ENCODE measurements at places on chromosomes 12 and 14.

- no peak for DNase-seq
Observed at GRCh38 chr14:77309131-77309530, 11.6 kb downstream of the POMT2 start.

- no peak for DNase-seq
Observed at GRCh38 chr12:124809878-124810277, 53.8 kb downstream of the SCARB1 start.

DNA sequence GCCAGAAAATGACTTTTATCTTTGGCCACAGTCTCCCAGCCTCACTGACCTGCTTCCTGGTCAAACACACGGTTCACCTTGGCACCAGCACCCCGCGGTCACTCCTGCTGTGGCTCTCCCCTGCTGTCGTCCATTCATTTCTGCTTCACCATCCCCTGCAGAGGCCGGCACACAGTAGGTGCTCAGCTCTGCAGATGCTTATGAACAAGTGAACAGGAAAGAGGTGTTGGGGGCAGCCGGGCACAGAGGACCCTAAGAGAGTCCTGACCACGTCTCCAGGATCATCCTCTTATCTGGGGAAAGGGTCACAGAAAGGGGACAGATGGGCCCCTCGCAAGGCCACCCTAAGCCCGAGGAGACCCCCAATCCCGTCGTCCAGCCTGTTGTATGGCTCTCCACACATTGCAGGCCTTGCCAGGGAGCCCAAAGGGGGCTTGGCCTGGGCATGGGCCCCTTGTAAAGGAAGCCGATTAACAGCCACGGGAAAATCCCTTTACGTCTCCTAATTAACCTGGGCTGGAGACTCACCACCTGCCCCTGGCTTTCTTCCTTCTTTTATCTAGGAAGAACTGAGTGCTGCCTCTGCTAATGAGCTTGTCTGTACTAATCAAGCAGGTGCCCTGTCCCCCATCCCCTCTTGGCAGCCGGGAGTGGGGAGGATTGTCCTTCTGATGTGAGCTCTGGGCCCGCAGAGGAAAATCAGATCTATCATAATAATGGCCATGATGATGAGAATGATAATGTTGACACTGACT is 119.2 kb downstream of the AACS start:
- no peak for DNase-seq

DNA sequence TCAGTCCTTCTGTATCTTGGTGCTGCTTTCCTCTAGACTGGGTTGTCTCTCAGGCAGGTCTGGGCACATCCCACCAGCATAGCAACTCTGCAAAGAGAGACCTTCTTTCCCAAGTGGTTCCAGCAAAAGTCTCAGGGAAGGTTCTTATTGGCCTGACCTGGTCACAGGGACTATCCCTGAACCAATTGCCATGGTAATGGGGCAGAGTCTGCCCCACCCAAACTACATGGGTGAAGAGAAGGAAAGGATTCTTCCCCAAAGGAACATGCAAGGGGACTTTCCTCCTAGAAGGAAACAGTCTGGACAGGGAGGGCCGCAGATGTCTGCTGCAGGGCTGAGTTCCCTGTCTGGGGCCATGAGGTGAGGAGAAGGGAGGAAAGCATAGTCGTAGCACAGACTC is 122.2 kb upstream of the NCOR2 start:
- no peak for DNase-seq

GRCh38 chr12:107845980-107846659 is 71.6 kb downstream of the ASCL4 start:
- DNase-seq, result no peak

- no peak for DNase-seq
Observed at GRCh38 chr14:64841121-64841651, 38.5 kb downstream of the SPTB start.

GRCh38 chr12:104521731-104522130 is 65.0 kb downstream of the CHST11 start:
- no peak for DNase-seq

DNA sequence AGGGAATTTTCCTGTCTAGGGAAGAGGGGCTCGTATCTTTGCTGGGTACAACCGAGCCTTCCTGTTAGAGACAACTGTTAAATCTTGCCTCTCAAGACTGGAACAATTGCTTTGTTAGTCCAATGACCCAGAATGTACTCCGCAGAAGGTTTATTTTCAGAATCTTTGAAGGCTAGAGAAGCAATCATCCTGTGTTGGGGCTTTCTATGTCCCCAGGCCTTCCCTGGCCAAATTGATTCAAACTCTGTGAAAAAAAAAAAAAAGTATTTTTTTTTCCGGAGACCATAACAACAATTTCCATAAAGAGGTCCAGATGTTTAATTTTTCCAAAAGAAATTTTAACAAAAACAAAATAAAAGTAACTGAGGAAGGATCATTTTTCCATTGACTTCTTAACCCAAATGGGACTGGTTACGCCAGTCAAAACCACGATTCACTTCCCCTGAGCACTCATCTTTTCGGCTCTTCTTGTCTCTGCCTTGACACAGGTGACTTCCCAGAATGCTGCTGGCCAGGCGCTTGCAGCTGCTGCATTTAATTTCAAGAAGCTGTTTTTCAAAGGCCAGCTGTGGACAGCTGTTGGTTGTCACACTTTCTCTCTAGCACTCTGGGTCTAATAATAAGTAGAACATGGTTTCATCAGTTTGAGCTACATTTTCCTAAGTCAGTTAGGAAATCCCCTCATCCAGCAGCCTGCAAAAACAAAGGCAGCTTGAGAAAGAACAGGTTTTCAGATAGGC is 81.6 kb upstream of the MANSC4 start:
- DNase-seq, result no peak

GRCh38 chr12:2277492-2278155 is 224.8 kb downstream of the CACNA1C start:
- DNase-seq, result no peak

DNA sequence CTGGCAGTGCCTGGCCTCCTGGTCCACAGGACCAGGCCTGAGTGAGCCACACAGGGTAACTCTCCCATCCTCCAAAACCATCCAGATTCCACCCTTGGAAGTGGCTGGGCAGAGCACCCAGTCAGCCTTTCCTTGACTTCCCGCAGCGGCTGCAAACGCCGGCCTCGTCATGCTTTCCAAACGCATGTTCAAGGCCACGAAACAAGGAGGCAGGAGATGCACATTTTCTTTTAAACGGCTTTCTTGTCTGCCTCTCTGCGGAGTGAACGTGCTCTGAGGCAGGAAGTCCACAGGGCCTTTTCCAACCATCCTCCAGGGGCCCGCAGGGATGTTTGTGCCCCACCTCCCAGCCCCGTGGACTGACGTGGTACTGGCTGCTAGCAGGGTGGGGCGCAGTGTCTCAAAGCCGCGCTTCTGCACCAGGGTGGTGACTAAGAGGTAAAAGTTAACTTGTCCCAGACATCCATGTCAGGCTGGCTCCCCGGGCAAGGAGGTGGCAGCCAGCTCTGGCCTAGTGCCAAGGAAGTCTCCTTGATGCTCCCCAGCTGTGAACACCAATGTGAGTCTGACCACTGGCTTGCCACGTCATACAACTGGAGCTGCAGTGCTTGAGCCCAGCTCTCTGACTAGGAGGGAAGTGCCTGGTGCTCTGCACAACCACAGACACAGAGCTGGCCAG is 45.0 kb downstream of the KCNA5 start:
- DNase-seq, result no peak

GRCh38 chr12:53483225-53483978 is 15.9 kb downstream of the MAP3K12 start:
- no peak for DNase-seq

DNA sequence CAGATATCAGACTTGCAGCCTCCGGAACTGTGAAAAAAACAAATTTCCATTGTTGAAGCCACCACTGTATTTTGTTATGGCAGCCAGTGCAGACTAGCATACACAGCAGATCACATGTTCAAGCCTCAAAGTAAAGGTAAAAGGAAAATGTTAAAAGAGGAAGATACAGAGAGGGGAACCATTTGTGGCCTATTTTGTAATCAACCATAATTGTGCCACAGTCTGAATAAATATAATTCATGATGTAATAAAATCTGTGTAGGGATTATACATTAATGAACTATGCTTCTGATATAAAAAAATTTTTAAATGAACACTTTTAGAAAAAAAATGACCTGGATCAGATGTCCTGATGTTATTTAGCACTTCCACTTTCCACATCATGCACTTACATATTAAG is 79.6 kb downstream of the SLC16A7 start:
- no peak for DNase-seq

DNA sequence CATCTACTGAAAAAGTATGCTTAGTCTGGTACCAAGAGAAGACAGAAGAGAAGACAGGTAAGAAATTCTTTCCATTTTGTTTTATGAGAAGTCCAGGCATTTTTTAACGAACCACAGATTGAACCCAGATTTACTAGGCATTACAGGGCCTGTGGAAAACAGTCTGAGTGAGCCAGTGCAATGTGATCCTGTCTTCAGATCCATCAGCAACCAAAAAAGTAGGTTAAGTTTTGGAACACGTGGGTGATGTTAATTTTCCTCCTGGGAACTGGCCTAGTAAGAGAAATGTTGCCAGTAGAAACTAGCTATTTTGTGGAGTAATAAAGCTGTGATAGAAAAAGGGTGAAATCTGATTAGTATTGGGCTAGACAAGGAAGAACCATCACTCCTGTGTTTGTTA is 440.9 kb upstream of the SEL1L start:
- no peak for DNase-seq

DNA sequence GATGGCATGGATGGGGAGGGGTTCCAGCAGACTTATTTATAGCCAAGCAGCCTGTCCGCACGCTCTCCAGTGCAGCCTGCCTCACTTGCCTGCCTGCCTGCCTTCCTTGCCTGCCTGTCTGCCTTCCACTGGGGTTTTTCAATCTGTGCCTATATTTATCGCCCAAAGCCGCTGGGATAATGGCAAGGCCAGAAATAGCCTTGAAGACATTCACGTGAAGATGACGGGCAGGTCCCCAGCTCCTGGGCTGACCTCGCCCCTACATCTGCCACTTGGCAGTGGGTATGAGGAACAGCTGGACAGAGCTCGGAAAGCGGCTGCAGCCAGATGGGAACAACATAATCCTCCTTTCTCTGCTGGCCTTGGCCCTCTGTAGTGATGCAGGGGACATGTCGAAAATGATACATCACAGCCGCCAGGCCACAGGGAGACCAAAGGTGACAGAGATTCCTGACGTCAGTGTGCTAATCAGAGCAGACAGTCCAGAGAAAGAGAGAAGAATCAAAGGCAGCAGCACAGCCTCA is 53.3 kb downstream of the PITPNM2 start:
- DNase-seq, result no peak

DNA sequence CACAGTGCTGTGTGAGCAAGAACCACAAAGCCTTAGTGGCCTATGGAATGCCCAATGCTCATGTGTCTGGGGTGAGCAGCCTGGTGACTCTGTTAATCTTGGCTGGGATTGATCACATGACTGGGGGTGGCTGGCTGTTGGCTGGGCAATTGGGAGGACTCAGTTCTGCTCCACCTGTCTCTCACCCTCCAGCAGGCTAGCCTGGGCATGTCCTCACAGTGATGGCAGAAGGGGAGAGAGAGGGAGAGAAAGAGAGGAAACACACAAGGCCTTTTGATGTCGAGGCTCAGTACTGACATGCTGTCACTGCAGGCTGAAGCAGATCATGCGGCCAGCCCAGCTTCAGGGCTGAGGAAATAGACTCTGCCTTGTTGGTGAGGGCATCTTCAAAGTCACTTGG is 136.8 kb downstream of the TBX5 start:
- no peak for DNase-seq

- DNase-seq, result no peak
Observed at GRCh38 chr14:97634751-97635150, 837.6 kb downstream of the VRK1 start.

Measured in COR-L47 (cell line).